Activated CD4-positive, alpha-beta T cell treated with anti-CD3 and anti-CD28 coated beads, Interleukin-2, amount 50 U/mL, for 24 hours (primary cell): ENCODE measurements at places on chromosomes 2 and 18.

GRCh38 chr2:107242811-107243210 is 356.8 kb upstream of the ST6GAL2 start:
- DNase-seq = no peak

- DNase-seq = no peak
These were observed 146.3 kb downstream of the TDRD15 start for GRCh38 chr2:21270083-21270491.

GRCh38 chr2:168155046-168155445 is 92.3 kb downstream of the STK39 start:
- DNase-seq = no peak

DNA sequence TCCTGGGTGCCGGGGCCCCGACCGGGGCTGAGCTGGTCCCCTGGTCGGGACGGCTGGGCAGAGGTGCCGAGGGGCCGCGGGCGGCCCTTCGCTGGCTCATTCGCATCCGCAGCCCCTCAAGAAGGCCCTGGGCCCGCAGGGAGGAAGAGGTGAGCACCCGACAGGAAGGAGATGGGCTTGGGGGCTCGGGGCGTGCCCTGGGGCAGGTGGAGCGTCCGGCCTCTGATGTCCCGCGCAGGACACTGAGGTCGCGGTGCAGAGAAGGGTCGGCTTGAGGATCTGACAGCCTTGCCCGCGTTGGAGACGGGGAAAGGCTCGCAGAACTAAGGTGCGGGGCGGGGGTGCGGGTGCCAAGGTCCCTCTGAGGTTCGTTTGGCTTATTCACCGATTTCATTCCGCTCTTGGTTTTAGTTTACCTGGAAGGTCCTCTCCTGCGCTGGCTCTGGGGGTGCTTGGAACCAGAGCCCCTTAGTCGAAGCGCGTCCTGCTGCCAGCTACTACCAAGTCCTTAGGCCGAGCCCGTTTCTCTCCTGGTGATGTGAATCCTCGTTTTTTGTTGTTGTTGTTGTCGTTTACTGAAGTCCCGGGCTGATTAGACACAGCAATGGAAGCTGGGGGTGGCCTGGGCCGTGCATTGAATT is 18.9 kb upstream of the CD8A start:
- DNase-seq = no peak

- no peak for DNase-seq
These were observed 37.5 kb downstream of the GNAL start for GRCh38 chr18:11726556-11726955.

GRCh38 chr2:28927878-28928277 is 33.4 kb downstream of the WDR43 start:
- DNase-seq = no peak
